ENCODE measurements at places on chromosomes 7 and 10. TPM values are rescaled to one million over a fixed set of nuclear protein-coding genes. Genes with fewer than 3 reads are reported as not detected.

Gene CTAGE15
- total RNA-seq: 1.4 TPM

Gene MET
- 22.8 TPM for total RNA-seq

Gene STRA8
- not detected for total RNA-seq

Gene TYW1B
- 5.3 TPM for total RNA-seq

Gene LLCFC1
- not detected for total RNA-seq

Gene LDB3
- total RNA-seq: 0.14 TPM

Gene ELAPOR2
- 54.2 TPM for total RNA-seq

Gene ANKRD2
- total RNA-seq: 0.24 TPM

Gene NUTM2E
- total RNA-seq: 0.78 TPM

Gene DNA2
- total RNA-seq: 14.4 TPM

GRCh38 chr7:35792873-35793489, 7.9 kb upstream of the SEPTIN7 start:
- no peak for DNase-seq
- H3K27me3 ChIP-seq: no peaks in the 10 kb centered on the region
- peaks cover 7% of the 10 kb centered on the region for H3K36me3 ChIP-seq
- H3K4me3 ChIP-seq: no peak overlapping the region

- DNase-seq: no peak
- peaks cover 3% of the 10 kb centered on the region for H3K36me3 ChIP-seq
- H3K4me1 ChIP-seq: peaks cover 17% of the 10 kb centered on the region
Measured at GRCh38 chr10:101559596-101560297, 28.3 kb downstream of the POLL start.

GRCh38 chr10:129755621-129756020, 208.5 kb downstream of the EBF3 start:
- H3K27me3 ChIP-seq: no peaks in the 10 kb centered on the region
- H3K27ac ChIP-seq: no peak overlapping the region
- no peak overlapping the region for H3K4me3 ChIP-seq
- peak; percentile 20 for DNase-seq
- H3K4me1 ChIP-seq: no peaks in the 10 kb centered on the region

- H3K36me3 ChIP-seq: no peaks in the 10 kb centered on the region
- H3K4me1 ChIP-seq: peaks cover 21% of the 10 kb centered on the region
- H3K27me3 ChIP-seq: peaks cover 8% of the 10 kb centered on the region
- no peak for DNase-seq
- H3K27ac ChIP-seq: no peak overlapping the region
Measured at GRCh38 chr10:12726971-12727831, 274.3 kb downstream of the CCDC3 start.

GRCh38 chr10:60978287-60979115, 34.5 kb upstream of the RHOBTB1 start:
- H3K4me1 ChIP-seq: peaks cover 65% of the 10 kb centered on the region
- H3K36me3 ChIP-seq: no peaks in the 10 kb centered on the region
- peak overlapping the region; percentile 80 for H3K27ac ChIP-seq
- DNase-seq: no peak

- H3K27ac ChIP-seq: no peak overlapping the region
- no peak for DNase-seq
- H3K36me3 ChIP-seq: no peaks in the 10 kb centered on the region
- peaks cover 9% of the 10 kb centered on the region for H3K4me1 ChIP-seq
- H3K27me3 ChIP-seq: peaks cover 4% of the 10 kb centered on the region
Measured at GRCh38 chr7:99839287-99840021, 11.6 kb downstream of the CYP3A43 start.

- peaks cover 22% of the 10 kb centered on the region for H3K4me1 ChIP-seq
- H3K4me3 ChIP-seq: peak overlapping the region; percentile 98
- H3K27ac ChIP-seq: peak overlapping the region; percentile 99
- no peaks in the 10 kb centered on the region for H3K27me3 ChIP-seq
- DNase-seq: no peak
Measured at GRCh38 chr10:95693071-95693667, 558 bp downstream of the TCTN3 start.

DNA sequence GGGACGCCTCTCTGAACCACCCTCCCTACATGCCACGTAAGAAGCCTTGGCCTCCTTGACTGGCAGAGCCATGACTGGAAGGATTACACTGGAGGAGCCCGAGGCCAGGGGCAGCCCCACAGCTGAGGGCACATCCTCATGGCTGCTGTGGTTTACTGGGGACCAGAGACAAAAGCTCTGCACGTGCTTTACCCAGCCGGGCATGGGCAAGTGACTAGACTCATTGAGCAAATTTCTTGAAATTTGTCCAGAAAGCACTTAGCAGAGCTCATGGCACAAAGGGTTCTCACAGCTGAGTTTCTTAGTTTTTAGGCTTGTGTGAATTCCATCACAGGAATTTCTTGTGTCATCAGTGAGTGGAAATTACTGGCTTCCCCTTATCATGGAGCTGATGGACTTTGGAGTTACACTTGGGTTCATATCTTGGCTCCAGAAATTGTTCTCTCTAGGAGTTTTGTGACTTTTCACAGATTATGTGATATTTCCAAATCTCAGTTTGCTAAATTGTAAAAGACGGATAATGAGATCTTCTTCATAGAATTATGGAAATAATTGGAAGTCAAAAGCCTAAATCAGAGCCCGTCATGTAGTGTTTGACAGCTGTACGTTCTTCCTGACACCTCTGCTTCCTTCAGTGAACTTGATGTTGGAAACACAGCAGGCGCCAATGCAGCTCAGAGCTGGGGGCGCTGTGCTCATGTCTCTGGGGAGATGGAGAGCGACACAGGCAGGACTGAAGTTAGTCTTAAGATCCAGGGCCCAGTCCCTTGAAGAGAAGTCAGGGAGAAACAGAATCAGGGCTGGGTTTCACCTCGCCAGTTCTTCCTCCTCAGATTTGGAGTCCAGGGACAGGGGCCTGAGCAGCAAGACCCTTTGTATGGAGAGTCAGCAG, 47.7 kb upstream of the MGAM2 start:
- no peaks in the 10 kb centered on the region for H3K36me3 ChIP-seq
- no peak for DNase-seq
- H3K27ac ChIP-seq: no peak overlapping the region

- no peaks in the 10 kb centered on the region for H3K27me3 ChIP-seq
- H3K4me1 ChIP-seq: no peaks in the 10 kb centered on the region
- no peak overlapping the region for H3K27ac ChIP-seq
- no peaks in the 10 kb centered on the region for H3K36me3 ChIP-seq
- no peak overlapping the region for H3K4me3 ChIP-seq
Measured at GRCh38 chr7:66902844-66903180, 18.2 kb upstream of the TMEM248 start.

DNA sequence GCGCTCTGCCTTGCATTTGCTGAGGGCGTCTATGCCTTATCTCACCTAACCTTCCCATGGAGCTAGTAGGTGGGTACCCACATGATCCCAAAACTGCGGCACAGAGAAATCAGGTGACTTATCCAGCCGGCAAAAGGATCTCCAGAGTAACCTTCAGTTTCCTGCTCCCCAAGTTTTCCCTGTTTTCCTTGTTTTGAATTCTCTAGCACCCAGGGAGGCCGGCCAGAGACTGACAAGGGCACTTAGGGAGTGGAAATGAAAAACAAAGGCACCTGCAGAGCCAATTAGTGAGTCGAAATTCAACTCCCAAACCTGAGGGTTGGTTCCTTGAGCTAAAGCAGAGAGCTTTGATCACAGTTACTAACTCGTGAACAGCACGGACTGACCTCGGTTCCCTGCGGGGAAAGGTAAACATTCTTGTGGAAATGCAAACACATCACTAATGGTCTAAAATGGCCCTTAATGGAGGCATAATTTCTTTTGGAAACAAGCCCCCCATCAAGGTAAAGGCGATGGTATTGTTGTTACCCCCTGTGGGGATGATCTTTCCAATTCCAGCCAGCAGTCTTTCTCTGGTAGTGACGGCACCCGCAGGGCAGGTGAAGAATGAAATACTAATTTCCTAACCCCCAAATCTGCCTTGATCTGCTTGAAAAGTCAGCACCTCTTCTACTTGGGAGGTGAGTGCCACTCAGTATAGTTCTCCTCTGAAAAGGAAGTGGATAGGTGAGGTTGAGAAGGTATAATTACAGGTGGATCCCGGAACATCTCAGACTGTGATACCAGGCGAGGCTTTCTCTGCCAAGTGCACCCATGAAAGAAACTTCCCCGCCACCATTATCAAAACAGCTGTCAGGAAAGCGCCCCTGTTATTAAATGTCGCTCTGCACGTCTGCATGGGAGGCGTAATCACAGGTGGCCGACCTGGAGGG, 365.6 kb upstream of the AUTS2 start:
- DNase-seq: no peak
- no peak overlapping the region for H3K27ac ChIP-seq
- peaks cover 72% of the 10 kb centered on the region for H3K27me3 ChIP-seq

GRCh38 chr10:59072038-59072437, 104.4 kb upstream of the PHYHIPL start:
- no peaks in the 10 kb centered on the region for H3K27me3 ChIP-seq
- no peaks in the 10 kb centered on the region for H3K36me3 ChIP-seq
- no peak overlapping the region for H3K4me3 ChIP-seq
- H3K27ac ChIP-seq: no peak overlapping the region
- DNase-seq: no peak
- no peaks in the 10 kb centered on the region for H3K4me1 ChIP-seq

- DNase-seq: no peak
- H3K4me1 ChIP-seq: no peaks in the 10 kb centered on the region
- no peak overlapping the region for H3K4me3 ChIP-seq
- no peaks in the 10 kb centered on the region for H3K36me3 ChIP-seq
- peaks cover 17% of the 10 kb centered on the region for H3K27me3 ChIP-seq
Measured at GRCh38 chr10:128306966-128307365, 180.7 kb upstream of the MKI67 start.

GRCh38 chr7:112821345-112821744, 31.2 kb upstream of the TMEM168 start:
- no peak overlapping the region for H3K27ac ChIP-seq
- no peaks in the 10 kb centered on the region for H3K27me3 ChIP-seq
- no peak for DNase-seq
- no peak overlapping the region for H3K4me3 ChIP-seq

- no peak overlapping the region for H3K4me3 ChIP-seq
- H3K36me3 ChIP-seq: no peaks in the 10 kb centered on the region
- peaks cover 12% of the 10 kb centered on the region for H3K4me1 ChIP-seq
- no peaks in the 10 kb centered on the region for H3K27me3 ChIP-seq
- H3K27ac ChIP-seq: no peak overlapping the region
- no peak for DNase-seq
Measured at GRCh38 chr10:78706726-78707540, 361.8 kb upstream of the ZMIZ1 start.

GRCh38 chr10:49498425-49498824, 40.5 kb downstream of the ERCC6 start:
- DNase-seq: no peak
- H3K4me3 ChIP-seq: no peak overlapping the region
- H3K4me1 ChIP-seq: peaks cover 4% of the 10 kb centered on the region
- no peak overlapping the region for H3K27ac ChIP-seq

- H3K36me3 ChIP-seq: peaks cover 12% of the 10 kb centered on the region
- no peaks in the 10 kb centered on the region for H3K4me1 ChIP-seq
- no peak overlapping the region for H3K4me3 ChIP-seq
- no peak for DNase-seq
- no peak overlapping the region for H3K27ac ChIP-seq
Measured at GRCh38 chr7:107232568-107233090, 63.8 kb downstream of the HBP1 start.

DNA sequence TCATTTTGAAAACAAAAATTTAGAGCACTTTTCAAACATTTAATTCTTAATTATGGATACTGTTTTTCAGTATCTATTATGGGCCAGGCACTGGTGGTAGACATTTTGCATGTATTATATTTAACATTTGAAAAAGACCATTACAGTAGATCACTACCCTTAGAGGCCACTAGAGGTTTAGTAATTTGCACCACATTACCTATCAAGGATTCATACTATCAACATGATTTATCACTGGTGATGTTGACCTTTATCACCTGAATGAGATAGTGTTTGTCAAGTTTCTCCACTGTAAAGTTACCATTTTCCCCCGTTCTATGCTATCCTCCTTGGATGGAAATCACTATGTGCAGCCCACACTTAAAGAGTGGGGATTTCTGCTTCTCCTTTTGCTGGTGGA, 4.4 kb upstream of the SNX13 start:
- peaks cover 17% of the 10 kb centered on the region for H3K4me1 ChIP-seq
- H3K4me3 ChIP-seq: no peak overlapping the region
- peaks cover 4% of the 10 kb centered on the region for H3K27me3 ChIP-seq

GRCh38 chr7:101952355-101953247, 135.2 kb downstream of the CUX1 start:
- peak overlapping the region; percentile 91 for H3K27ac ChIP-seq
- no peak for DNase-seq
- H3K4me1 ChIP-seq: peaks cover 29% of the 10 kb centered on the region
- no peak overlapping the region for H3K4me3 ChIP-seq

DNA sequence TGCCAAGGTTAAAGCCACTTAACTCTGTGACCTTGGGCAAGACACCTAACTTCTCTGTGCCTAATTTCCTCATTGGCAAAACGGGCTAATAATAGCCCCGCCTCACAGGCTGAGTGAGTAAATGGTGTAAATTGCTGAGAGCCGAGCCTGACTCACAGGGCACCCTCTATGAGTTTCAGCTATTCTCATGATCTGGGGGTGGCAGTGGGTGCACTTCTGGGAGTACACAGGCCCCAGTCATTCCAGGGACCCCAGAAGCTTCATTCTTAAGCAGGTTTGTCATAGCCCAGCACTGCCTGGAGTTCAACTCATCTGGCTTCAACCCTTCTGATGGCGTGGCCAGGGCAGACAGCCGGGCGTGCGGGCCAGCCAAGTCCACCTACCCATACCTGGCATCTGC, 137.2 kb downstream of the GRID1 start:
- peaks cover 11% of the 10 kb centered on the region for H3K27me3 ChIP-seq
- H3K4me3 ChIP-seq: no peak overlapping the region
- DNase-seq: no peak
- H3K27ac ChIP-seq: no peak overlapping the region
- no peaks in the 10 kb centered on the region for H3K36me3 ChIP-seq
- peaks cover 3% of the 10 kb centered on the region for H3K4me1 ChIP-seq

GRCh38 chr7:73742753-73743641, 4.4 kb upstream of the ABHD11 start:
- H3K4me1 ChIP-seq: peaks cover 45% of the 10 kb centered on the region
- peaks cover 23% of the 10 kb centered on the region for H3K27me3 ChIP-seq
- peak overlapping the region; percentile 98 for H3K27ac ChIP-seq
- H3K4me3 ChIP-seq: peak overlapping the region; percentile 39
- peak; percentile 56 for DNase-seq

DNA sequence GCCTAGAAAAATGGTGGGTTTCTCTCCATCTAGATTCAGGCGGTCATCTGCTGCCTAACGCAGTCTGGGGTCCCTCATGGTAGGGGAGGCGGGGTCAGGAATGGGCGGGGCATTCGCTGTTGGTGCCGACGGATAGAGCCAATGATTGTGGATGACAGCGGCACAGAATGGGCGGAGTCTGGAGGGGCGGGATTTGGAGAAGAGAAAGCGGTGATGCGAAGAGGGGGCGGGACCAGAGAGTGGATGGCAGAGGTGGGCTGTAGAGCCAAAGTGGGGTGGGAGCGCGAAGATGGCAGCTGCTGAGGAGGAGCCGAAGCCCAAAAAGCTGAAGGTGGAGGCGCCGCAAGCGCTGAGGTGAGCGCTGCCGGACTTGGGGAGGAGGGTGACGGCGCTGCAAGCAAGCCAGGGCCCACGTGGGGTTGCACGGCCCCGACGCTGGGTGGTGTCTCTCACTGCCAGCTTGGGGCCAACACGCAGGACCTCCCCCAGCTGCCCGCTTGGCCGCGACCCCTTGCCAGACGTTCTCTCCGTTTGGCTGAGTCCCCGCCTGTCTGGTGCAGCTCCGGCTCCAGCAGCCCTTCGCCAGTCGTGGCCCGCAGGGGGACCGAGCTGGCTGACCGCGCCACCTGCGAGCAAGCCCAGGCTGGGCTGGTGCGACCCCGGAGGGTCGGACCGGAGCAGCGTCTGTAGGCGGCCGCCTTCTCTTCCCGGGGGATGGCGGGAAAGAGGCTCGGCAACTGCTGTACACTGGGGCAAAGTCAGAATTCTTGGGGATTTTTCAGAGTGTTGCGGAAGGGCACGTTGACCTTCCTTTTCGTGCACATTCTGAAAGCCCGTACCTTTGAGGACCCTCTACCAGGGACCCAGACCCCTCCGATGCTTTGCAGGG, at the start of gene ADK:
Gene ADK (plus strand): TSS at position 232 of the 889 bp plus-strand sequence. CDS start 58 bp downstream, at position 290.
- H3K27me3 ChIP-seq: no peaks in the 10 kb centered on the region
- H3K4me1 ChIP-seq: peaks cover 42% of the 10 kb centered on the region
- H3K36me3 ChIP-seq: peaks cover 7% of the 10 kb centered on the region

All from mesothelial cell of epicardium (in vitro differentiated cells).